ENCODE measurements at places on chromosomes 4 and X.

GRCh38 chr4:54392479-54392878 is 163.4 kb downstream of the PDGFRA start:
- DNase-seq: no peak

- DNase-seq: peak; percentile 74
Measured at GRCh38 chrX:13658602-13659001, 5.7 kb downstream of the TCEANC start.

DNA sequence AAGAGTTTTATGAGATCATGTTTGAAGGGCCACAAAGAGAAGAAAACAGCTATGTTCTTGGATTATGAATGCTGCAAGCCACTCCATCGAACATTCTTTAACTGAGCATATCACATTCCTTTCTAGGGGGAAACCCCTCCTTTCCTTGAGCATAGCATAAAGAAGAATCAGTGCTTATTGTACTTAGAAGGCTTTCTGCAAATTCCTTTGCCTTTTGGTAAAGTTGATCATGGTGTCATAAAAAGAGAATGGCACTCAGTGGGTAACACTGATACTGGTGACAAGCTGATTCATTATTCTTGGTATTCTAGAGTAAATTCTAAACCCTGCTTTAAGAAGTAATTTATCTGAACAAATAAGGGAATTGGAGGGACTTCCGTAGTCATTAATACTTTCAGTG is 88.5 kb upstream of the GPR34 start:
- no peak for DNase-seq

DNA sequence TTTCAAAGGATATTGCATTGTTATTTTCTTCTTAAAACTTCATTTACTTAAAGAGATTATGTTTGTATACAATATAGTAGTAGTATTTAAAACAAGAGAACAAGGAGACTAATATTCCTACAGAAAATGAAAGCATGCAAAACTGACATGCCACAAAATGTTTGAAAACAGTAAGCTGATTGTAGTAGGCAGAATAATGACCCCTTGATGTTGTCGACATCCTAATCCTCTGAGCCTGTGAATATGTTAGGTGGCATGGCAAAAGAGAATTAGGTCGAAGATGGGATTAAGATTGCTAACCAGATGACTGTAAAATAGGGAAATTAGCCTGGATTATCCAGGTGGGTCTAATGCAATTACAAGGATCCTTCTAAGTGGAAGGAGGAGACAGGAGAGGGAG is 522.2 kb upstream of the NR3C2 start:
- DNase-seq: no peak

DNA sequence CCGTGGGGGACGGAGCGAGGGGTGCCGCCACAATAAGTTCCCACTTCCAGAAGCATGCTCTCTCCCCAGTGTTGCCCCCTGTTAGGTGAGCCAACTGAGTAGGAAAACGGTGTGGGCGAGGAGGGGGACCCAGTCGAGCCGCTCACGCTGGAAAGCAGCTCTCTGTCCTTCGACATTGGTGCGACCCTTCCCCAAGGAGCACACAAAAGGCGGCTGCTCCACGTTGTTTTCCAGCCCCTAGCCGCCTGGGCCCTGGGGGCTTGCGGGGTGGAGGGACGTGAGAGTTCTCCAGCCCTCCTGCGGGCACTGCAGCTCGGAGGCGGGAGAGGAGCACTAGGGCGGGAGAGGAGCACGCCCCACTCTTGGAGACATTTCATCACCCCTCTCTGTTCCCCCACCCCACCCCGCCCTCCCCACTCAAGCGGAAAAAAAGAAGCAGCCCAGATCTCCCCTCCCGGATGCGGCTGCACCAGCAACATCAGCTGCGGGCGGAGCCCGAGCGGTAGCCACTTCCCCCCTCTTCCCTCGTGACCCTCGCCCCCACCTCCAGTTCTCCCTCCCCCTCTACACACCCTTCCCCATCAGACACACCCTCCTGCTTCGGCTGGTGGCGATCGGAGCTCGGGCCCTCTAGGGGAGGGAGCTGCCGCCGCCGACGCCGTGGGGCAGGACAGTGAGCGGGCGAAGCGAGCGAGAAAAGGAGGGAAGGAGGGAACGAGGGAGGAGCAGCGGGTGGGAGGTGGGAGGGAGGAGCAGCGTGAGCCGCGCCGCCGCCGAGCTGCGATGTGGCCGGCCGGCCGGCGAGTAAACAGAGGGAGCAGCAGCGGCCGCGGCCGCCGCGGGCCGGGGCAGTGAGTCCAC is at the start of gene DOCK11:
TSS of gene DOCK11 (plus strand) at position 755 of the 861 bp plus-strand sequence. CDS start 157 bp downstream, outside the sequence.
- DNase-seq: peak; percentile 76
